Fibroblast of mammary gland (primary cell): ENCODE measurements at places on chromosomes 3 and 15.

- no peak for DNase-seq
Measured at GRCh38 chr3:101944308-101944707, 95.0 kb downstream of the NFKBIZ start.

GRCh38 chr3:48299746-48300712 is 33.4 kb downstream of the SPINK8 start:
- DNase-seq, result peak; percentile 10

DNA sequence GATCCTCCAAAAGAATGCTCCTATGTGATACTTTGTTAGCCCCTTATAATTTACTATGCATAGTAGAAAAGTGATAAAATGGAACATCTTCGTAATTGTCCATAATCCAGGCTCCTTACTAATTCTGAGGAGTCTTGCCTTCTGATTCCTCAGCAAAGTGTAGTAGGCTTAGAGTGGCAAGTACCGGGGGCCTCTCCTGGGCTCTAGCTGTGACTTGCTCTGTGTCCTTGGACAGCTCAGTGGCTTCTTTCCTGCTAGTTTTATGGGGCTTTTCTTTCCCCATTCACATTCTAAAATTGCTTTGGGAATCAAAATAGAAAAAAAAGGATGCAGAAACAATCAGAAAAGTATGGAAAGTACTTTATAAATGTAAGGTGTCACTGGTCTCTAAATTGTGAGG is 211.0 kb downstream of the RORA start:
- DNase-seq, result no peak

GRCh38 chr3:67593761-67594234 is 60.6 kb downstream of the SUCLG2 start:
- DNase-seq, result peak; percentile 68

DNA sequence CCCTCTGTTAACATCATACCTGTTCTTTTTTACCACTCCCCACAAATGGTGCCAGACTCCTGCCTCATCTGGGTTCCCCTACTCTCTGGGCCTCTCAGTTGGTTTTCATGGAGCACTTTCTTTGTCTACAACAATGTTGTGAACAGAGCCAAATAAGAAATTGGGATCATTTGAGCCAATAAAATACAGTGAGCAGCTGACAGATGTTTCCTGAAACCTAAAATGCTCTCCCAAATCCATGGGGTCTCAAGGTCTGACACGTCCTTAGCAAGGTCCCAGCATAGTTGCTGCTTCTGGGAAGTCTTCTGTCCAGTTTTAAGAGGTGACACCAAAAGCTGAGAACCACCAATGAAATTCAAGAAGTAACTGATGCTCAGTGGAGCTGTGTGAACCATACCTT is 1.7 kb downstream of the NMNAT3 start:
- no peak for DNase-seq

DNA sequence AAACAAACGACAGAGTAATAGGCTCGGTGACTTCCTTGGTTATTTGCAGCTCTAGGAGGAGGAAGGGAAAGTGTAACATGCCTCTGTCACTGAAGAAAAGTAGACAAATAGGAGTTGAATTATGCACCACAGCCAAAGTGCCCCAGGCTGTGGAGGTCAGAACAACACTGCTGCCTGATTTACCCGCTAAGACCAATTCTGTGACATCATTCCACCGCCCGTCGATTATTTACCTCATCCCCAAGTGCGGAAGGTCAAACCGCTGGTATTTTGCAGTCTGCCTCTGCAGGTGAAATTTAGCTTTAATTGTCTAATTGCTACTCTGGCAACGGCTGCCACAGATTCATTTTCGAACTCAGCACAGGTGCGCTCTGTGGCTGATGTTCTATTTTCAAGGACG is 106.3 kb upstream of the PRICKLE2 start:
- no peak for DNase-seq

- no peak for DNase-seq
Measured at GRCh38 chr3:127307916-127308315, 20.1 kb upstream of the PRR20G start.

DNA sequence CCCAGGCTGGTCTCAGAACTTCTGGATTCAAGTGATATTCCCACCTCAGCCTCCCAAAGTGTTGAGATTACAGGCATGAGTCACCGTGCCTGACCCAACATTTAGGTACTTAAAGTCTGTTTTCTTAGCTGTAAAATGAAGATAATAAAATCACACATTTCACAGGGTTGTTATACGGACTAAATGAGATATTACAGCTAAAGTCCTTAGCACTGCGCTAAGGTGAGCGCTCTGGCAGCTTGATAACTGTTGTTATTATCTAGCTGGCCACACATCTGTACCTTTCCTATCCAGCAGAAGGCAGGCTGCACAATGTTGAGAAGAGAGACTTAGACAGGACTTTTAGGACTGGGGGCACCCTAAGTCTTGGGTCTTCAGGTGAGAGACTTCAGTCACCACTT is 2.7 kb upstream of the LIPH start:
- DNase-seq, result no peak

GRCh38 chr15:98859149-98859548 is 148.4 kb downstream of the PGPEP1L start:
- no peak for DNase-seq

GRCh38 chr3:177932750-177933660 is 603.2 kb upstream of the KCNMB2 start:
- DNase-seq, result peak; percentile 30

DNA sequence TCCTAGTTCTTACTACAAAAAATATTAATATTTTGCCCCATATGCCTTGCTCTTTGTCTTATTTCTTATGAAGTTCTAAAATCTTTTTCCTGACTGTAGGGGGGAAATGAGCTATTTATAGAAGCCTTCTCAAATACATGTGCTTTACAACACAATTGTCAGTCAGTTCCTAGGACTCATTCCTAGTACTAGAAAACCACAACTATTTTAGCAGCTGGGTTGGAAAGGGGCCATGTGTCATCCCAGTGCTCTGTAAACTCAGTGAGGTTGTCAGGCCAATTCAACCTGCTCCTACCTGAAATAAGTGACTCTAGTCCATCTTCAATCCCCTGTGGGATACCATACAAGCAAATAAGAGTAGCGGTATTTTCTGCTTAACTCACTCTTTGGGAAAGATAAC is 153.8 kb downstream of the ULK4 start:
- DNase-seq, result peak; percentile 62

DNA sequence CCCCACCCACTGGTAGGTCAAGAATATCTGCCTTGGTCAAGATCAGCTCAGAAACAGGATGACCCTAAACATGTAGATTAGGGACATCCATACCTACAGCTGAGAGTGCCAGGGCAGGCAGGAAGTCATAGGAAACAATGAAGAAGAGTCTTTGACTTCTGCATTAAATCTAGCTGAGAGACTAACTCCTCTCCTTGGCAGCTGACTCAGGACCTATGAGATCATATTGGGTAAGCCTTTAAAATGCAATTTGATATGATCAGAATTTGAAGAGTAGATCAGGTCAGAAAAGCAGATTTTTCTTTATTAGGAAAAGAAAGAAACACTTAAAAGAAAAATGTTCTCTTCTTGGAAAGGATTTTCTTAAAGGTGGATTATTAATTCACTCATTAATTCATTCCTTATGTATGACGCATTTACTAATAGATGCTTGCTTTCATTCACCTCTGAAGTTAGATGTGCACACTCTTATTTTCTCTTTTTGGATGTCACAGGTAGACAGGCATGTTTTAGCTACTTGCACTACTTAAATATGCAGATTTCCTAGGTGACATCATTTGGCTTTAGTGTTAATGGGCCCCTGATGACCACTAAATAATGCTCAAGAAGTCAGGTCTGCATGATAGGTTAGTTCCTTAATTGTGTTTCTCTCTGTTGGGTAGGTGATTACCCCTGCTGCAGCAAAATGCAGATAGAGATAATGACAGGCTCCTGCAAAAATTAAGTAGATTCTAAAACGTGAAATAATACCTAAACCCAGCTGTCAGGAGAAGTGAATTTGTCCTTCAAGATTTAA is 35.7 kb upstream of the GSK3B start:
- DNase-seq, result peak; percentile 47

GRCh38 chr3:52385157-52385556 is 59.7 kb downstream of the SEMA3G start:
- DNase-seq, result peak; percentile 37

DNA sequence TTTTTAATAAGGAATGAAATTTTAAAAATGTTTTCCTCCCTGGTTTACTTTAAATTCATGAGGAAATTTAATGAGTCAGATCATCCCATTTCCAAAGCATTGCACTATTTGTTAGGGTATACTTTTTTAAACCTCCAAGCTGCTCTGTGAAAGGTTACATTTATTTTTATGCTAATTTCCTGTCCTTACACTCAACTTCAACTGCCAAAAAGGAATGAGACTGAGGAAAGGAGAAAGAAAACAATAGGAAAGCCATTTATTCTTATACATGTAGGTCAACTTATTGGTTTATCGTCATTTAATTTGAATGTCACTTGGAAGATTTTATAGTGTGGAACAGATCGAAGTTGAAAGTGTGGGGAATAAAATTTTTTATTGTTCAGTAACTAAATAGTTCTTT is 104.1 kb downstream of the ALCAM start:
- DNase-seq, result no peak

DNA sequence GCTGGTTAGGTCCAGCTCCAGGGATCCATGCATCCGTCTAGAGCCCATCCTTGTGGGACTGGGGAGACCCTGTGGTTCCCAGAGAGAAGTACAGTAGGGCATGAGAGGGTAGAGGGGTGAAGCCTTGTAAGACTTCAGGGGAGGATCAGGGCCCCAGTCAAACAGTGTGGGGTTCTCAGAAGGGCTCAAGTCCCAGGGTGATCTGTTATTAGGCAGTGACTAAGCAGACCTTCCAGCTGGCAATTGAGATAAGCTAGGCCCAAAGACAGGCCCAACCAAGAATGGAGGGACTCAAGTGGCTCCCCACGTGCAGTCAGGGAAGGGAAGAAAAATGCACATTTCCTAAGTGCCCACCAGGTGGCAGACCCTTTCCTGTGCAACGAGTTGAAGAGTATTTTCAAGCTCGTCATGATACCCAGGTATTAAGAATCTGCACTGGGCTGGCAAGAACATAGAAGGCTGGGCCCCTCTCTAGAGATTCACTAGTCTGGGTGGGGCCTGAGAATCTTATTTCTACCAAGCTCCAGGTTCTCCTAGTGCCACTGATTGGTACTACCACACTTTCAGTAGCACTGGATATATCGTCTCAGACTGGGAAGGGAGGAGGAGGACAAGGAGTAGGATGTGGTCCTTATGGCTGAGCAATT is 240.8 kb downstream of the NR1D2 start:
- DNase-seq, result peak; percentile 82

DNA sequence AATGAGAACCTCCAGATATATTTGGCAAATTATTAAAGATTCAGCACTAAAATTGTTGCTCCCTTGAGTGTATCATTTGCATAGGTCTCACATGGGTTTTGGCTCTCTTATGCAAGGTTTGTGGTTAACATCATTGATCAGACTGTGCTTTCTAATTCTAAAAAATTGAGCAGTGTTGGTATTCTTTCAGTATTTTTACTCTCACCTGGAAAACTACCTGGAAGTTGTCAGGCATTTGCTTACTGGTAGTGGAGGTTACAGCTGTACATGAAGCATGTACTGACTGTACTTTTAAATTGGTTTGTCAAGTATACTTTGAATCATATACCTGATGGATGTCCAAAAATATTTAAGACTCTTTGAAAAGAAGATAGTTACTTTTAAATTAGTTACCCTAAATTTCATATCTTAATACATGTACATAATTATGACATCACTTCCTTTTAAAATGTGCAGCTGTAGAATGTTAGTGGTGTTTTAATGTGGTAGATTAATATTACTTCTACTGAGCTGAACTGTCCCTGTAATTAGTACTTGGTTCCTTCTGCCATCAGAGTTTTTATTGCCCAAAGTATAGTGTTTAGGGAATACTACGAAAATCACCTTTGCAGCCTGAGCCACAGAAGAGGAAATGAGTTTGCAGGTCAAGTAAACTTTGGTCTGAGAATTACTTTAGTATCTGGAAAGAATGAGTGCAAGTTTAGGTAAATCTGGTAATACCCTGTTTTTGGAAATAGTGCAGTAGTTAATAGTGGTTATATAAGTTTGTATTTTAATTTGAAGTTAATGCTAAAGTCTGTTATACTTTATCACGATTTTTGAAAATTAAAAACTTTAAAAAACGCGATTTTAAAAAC is 2.8 kb downstream of the CHD2 start:
- peak; percentile 50 for DNase-seq

GRCh38 chr15:35505141-35505540 is 40.8 kb downstream of the DPH6 start:
- no peak for DNase-seq

DNA sequence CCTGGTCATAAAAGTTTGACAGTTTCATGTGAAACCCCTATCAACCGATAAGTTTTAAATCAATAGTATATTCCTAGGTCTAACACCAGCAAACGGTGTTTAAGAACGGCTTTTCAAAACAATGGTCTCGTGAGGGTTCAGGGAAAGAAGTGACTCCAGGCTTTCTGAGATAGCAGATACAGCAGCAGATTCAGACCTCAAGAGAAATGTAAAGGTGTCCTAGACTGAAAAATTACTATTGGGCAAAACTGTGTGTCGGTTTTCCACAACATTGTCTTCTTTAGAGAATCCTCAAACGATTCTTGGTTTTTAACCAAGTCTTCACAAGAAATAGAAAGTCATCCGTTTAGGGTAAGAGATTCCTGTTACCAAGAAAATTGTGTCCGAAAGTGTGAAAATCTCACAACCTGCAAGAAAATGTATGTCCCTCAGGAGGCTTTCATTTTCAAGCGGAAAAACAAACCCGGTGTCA is 1.2 kb downstream of the SETD2 start:
- DNase-seq, result peak; percentile 18

GRCh38 chr3:36192901-36193300 is 187.4 kb upstream of the STAC start:
- DNase-seq, result no peak

DNA sequence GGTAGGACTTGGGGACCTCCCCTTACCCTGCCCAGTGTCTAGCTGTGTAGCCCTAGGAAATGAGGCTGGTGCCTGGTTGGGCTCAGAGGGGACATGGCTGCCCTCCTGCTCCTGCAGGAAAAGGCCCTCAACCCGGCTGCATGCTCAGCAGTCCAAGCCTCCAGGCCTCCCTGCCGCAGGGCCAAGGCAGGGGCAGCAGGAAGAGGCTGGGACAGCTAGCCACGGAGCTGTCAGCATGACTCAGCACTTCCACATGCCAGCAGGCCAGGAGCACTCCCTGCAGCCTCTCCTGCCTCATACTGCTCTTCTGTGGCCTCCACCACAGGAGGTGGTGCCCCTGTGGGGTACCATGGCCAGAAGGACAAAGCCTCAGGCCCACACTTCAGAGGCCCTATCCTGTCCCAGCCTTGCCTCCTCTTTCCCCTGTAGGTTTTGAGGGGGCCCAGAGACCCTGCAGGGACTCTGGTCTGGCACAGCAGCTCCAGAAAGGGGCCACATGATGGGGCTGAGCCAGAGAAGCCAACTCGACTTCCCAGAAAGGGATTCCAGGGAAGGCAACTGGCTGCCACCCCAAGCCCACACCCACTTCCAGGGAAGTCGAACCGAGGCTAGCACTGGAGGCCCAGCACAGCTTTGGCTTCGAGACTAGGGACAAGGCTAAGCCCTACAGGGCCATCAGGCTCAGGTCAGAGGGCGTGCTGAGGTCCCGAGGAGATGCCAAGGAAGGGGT is 19.5 kb downstream of the TKT start:
- peak; percentile 88 for DNase-seq

- no peak for DNase-seq
Measured at GRCh38 chr3:157573780-157574378, 70.7 kb upstream of the VEPH1 start.
